MCF 10A (cell line): ENCODE measurements at places on chromosomes 3 and 15. TPM values are rescaled to one million over a fixed set of nuclear protein-coding genes. Genes with fewer than 3 reads are reported as not detected.

Gene OR5K2
- not detected in 2 replicates for total RNA-seq

Gene SLC7A14
- not detected in 2 replicates for total RNA-seq

- peak; percentile 50 for DNase-seq
- H3K4me3 ChIP-seq = no peak overlapping the region
- no peaks in the 10 kb centered on the region for H3K4me1 ChIP-seq
- H3K27ac ChIP-seq = no peak overlapping the region
These were observed 1092.5 kb upstream of the EPHA6 start for GRCh38 chr3:95721938-95722337.

DNA sequence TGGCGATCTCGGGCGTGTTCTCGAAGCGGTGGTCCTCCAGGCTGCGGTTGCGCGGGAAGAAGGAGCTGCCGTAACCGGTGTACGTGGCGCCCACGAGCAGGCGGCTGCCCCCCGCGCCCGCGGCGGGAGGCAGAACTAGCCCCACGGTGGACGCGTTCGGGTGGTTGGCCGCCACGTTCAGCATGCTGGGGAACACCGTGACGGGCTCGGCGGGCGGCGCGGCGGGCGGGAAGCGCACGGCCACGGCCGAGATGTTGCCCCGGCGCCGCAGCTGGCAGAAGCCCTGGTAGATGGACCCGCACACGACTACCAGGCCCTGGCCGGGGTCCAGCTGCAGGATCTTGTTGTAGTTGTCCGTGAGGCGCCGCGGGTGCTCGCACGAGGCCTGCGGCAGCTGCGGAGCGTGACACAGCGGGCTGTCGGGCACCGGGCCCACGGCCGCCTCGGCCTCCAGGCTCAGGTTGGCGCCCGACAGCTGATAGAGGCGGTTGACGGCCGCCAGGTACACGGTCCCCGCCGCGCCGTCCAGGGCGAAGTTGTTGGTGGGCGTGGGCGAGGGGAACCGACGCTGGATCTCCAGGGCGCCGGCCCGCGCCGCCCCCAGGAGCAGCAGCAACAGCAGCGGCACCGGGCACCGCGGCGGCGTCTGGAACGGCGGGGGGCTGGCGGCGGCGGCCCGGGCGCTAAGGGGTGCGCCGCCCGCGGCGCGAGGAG is 397 bp downstream of the PLXND1 start:
- no peak overlapping the region for H3K27ac ChIP-seq
- DNase-seq = no peak
- H3K27me3 ChIP-seq = no peaks in the 10 kb centered on the region
- no peaks in the 10 kb centered on the region for H3K36me3 ChIP-seq
- H3K4me1 ChIP-seq = peaks cover 6% of the 10 kb centered on the region
- peak overlapping the region; percentile 87 for H3K4me3 ChIP-seq
